Germinal center (tissue), 1 donor: ENCODE measurements at places on chromosomes 1 and 21.

DNA sequence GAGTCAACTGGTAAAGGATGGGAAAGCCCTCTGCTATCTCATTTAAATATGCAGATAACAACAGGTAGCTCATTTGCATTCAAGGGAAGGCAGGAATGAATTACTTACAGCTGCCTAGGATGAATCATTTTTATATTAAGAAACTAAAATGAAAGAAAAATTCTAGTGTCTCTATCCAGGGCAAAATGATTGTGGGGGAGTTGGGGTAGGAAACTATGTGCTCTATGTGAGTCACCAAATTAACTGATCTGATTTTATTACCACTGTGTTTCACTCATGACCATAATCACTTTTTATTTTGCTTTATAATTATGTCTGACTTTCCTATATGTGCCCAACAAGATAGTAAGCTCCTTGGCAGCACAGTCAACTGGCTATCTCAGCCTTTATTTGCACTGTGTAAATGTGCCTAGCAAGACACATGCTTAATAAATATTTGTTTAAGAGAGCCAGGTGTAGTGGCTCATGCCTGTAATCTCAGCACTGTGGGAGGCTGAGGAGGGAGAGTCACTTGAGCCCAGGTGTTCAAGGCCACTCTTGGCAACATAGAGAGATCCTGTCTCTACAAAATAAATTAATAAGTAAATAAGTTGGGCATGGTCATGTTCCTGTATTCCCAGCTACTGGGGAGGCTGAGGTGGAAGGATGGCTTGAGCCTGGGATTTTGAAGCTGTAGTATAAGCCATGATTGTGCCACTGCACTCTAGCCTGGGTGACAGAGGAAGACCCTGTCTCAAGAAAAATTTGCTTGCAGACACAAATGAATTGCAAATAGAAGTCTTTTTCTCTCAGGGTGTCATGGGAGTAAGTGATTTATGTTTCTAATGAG, 84.1 kb downstream of the SPAG17 start:
- DNase-seq, result no peak

GRCh38 chr21:31204801-31205200, 139.3 kb downstream of the TIAM1 start:
- DNase-seq, result no peak

DNA sequence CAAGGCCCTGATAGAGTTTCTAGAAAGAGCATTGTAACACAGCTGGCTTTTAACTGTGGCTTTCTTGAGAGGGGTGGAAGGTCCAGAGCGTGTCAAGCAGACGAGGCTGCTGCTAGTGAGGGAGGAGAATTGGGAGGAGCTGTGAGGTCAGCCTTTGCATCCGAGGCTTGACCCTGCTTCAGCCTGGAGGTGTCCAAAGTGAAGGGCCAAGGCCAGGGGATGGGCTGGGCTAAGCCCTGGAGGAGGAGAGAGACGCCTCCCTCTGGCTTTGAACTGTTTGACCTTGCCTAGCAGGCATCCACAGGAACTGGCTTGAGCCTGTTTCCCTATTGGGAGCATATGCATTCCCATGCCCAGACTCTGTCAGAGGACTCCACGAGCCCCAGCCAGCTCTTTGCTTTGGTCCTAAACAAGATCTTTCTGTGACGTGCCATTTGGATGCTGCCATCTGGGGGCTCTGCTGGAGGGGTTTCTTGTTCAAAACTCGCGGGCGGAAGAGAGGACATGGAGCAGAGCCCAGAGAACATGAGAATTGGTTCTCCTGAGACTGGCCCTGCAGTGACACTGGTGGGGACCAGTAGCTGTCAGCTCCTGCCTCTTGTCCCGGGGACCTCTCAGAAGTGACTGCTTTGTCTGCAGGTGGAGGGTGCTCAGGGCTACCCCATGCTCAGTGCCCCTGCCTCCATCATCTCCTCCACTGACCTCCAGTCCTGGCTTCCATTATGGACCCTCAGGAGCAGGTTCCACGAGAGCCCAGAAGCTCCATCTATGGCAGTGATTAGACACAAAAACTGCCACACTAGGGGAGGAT, 5.5 kb downstream of the ACTRT2 start:
- no peak for DNase-seq

DNA sequence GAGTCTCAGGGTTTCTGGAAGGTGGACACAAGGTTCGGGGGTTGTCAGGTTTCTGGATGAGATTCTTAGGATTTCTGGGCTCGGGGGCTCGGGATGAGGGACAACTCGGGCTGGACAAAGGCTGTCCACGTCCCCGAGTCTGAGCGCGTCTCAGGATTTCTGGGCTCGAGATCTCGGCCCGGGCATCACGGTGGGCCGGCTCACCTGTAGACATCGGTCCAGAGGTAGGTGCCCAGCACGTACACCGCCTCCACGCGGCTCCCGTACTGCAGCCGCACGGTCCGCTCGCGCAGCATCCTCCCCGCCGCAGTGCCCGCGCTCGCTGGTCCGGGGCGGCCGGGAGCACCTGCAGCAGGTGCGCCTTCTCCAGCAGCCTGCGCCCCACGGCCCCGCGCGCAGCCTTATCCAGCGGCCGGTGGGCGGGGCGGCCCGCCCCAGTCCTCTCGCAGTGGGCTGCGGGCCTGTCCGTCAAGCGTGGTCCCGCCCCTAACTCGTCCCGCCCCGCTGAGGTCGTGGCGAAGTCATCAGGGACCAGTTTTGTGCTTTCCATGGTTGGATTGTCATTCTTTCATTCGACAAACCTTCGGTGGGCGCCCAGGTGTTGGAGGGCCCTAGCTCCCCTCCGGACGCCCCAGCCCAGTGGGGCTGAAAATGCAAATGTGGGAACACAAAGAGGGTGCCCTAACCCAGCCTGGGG, at the start of gene PADI2:
PADI2 (minus strand) TSS at position 376 of the 697 bp plus-strand sequence; CDS start at position 296, 80 bp downstream.
- peak; percentile 94 for DNase-seq

- DNase-seq, result no peak
Measured at GRCh38 chr1:212974711-212975110, 24.4 kb downstream of the VASH2 start.

- no peak for DNase-seq
Measured at GRCh38 chr1:238341395-238341794, 450.7 kb upstream of the ZP4 start.

GRCh38 chr1:231139659-231140654, 21.9 kb upstream of the TRIM67 start:
- DNase-seq, result no peak

- DNase-seq, result no peak
Measured at GRCh38 chr21:32215306-32215685, 63.6 kb downstream of the MIS18A start.

DNA sequence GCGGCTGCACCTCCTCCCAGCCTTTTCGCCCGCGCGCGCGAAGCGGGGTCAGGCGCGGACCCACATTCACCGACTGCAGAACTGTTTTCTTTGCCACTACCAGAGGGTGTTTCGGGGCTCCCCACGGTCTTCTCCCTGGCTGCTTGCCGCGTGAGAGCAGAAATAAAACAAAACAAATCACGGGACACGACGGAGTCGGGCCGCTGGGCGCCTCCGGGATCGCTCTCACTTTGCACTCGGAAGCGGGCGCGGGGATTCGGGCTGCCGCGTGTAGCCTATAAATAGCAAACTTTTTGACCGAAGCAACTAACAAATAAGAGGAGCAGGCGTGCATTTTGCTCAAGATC, 412.3 kb upstream of the ESRRG start:
- DNase-seq, result no peak

- DNase-seq, result no peak
Measured at GRCh38 chr1:71967670-71968069, 314.7 kb downstream of the NEGR1 start.

DNA sequence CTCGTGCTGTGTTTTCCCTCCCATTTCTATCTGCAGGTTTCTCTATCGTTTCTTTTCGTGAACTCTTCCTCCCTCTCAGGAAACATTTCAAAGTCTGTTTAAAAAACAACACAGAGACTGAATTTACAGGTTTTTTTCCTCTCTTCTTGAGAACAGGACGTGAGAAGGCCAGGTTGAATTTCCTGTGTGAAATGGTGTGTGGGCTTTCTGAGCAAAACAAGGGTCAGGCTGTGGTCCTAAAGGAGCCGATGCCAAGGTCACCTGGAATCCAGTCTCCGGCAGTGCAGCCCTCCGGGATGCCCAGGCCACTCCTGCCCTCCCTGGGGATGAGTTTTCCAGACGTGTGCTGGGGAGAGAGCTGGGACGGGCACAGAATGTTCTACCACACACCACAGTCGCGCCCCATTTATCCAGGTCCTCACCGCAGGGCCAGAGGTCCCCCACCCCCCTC, 62.7 kb upstream of the RUNX3 start:
- no peak for DNase-seq

- peak; percentile 5 for DNase-seq
Measured at GRCh38 chr1:211133393-211133835, 534 bp downstream of the KCNH1 start.

DNA sequence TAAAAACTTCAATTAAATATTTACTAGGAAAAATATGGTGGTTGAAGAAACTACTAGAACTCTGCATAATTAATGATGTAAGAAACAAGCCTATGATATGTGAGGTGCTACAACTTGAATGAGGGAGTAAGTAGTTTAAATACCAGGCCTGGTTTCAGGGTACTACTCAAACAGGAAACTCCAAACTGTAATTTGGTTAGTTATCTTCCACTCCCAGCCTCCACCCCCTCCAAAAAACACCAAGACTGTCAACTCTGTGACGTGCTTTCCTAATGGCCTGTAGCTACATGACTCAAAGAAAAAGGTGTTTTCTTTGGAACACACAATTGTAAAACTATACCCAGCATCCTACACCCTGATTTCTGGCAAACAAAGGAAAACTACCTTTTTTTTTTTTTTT, 55.9 kb upstream of the RCC1 start:
- DNase-seq, result no peak

DNA sequence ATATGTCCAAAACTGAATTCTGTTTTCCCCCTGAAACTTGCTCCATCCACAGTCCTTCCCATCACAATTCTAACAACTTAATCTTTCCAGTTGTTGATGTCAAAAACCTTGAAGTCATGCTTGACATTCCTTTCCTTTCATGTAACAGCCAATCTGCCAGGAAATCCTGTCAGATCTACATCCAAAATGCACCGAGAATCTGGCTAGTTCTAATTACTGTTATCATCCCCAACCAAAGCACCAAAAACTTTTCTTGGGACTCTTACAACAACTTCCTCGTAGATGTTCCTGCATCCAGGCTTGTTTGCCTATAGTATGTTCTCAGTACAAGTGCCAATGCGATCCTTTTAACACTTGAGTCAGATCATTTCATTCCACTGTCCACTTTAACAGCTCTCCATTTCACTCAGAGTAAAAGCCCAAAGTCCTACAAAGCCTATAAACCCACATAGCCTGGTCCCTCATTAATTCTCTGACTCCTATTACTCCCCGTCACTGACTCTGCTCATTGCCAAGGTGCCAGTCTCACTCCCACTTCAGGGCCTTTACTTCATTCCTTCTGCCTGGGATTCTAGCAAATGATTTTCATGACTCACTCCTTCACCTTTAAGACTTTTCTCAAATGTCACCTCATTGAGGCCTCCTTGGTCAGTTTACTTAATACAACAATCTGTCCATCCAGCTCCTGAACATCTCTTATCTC, 493.2 kb upstream of the NFIA start:
- no peak for DNase-seq

GRCh38 chr1:89298461-89298860, 25.8 kb upstream of the GBP5 start:
- no peak for DNase-seq

DNA sequence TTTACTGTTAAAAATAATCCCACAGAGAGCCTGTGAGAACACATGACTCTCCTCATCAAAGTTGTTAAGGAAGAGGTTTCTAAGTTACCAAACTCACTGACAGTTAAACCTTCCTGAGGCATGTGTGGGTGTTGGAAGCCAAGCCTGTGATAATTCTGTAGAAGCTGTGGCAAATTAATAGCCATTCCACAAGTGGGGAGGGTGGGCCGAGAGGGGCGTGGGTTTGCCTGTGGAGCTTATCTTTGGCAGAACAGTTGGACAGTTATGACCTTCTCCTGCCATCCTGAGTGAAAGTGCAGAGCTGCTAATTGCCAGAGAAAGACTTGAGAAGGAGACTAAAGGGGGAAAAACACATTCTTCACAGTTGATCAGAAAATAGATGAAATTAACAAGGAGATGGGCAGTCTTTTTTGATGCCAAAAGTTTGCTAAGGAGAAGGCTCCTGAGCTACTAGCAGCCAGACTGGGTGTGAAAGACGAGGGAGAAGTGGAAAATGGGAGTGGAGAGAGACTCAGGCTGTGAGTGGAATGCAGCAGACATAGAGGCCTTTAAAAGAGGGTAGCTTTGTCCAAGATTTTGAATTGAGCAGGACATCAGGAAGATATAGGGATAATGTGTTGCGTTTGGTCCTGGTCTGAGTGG, 1.6 kb upstream of the PLA2G2C start:
- no peak for DNase-seq

DNA sequence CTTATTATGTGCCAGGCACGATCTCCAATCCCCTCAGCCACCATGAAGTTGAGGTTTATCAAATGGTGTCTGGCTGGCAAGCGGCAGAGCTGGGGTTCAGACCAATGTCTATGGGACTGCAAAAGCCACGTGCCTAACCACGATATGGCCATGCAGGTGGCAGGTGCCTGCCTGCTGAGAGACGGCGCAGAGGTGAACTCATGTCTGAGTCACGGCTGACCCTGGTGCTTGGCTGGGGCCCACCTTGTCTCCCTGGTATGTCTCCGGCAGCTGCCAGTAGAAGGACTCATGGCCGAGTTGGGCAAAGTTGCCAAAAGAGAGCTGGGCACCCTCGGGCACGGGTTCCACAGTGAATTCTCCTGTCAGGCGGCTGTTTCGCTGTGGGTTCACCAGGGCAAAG, 59.9 kb downstream of the LDLRAD2 start:
- no peak for DNase-seq

- no peak for DNase-seq
Measured at GRCh38 chr1:218735436-218736032, 390.4 kb downstream of the TGFB2 start.

DNA sequence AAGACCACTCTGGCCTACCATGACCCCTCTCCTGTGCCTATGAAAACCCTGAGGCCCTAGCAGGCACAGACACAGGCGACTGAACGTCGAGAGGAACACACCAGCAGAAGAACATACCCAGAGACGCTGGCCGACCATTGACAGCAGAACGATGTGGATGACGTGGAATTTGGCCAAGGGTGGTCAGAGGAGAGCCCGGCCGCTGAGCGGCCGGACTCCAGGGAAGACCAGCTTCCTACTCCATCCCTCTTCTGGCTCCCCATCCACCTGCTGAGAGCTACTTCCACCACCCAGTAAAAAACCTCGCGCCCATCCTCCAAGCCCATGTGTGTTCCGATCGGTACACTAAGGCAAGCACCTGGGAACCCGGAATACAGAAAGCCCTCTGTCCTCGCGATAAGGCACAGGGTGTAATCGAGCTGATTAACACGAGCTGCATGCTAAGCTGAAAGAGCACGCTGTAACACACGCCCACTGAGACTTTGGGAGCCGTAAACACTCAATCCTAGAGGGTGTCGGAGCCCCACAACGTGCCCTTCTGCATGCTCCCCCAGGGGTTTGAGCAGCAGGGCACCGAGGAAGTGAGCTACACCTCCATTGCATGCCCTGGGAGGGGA, 150.3 kb downstream of the CENPF start:
- no peak for DNase-seq

- no peak for DNase-seq
Measured at GRCh38 chr1:55726994-55727393, 511.8 kb upstream of the USP24 start.

- no peak for DNase-seq
Measured at GRCh38 chr1:230816018-230816417, 52.3 kb downstream of the C1orf198 start.
